Fibroblast of villous mesenchyme (primary cell): ENCODE measurements at places on chromosomes 6 and 20. TPM values are rescaled to one million over a fixed set of nuclear protein-coding genes. Genes with fewer than 3 reads are reported as not detected.

DNA sequence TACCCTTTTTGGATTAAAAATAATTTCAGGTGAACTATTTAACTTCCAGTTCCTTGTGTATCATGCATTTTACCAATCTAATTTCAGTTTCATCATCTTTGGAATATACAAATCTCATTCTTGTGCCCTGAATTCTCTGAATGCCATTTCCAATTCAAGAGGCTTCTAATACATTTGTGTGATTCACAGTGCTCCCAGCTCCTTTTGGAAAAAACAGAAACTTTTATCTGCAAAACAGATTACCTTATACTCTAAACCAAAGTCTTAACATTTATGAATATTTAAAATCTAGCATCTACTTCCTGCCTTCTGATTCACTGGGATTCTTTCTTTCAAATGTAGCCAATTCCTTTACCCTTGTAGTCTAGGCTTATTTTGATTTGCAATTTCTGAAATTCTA is 11.1 kb upstream of the PEX7 start:
- DNase-seq: no peak

GRCh38 chr6:154460306-154461071 is 50.0 kb downstream of the CNKSR3 start:
- DNase-seq: peak; percentile 87

The HCK gene
- not detected in 2 replicates for total RNA-seq

The CLPSL1 gene
- total RNA-seq: not detected in 2 replicates

The PPP1R3G gene
- 1.3 and 2.6 TPM in 2 replicates for total RNA-seq
